ENCODE measurements at places on chromosomes 13 and 19. TPM values are rescaled to one million over a fixed set of nuclear protein-coding genes. Genes with fewer than 3 reads are reported as not detected.

Gene IGFL3
- total RNA-seq, result not detected

DNA sequence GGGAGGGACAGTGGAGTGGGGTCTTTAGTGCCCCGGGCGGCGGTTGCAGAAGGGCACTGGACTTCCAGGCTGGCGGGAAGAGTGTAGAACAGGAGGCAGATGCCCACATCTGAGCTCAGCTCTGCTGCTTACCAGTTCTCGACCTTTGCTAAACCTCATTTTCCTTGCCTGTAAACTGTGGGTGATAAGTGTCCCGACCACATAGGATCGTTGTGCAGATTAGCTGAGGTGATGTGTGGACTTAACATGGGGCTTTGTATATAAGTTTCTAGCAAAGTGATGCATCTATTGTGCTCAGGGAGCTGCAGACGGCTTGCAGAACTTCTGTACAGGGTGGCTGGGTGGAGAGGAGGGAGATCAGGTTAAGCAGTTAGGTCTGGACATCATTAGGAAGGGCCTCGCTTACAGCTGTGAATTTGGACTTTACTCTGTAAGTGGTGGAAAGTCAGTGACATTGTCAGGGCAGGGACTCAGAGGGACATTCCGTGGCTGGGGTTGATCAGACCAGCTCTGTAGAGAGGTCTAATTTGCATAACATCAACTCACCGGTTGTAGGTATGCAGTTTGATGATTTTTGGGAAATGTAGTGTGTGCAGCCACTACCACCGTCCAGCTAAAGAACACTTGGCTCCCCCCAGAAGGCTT lies 70.0 kb downstream of the SPATA13 start:
- DNase-seq, result no peak

Gene ZNF700
- 5.2 TPM for total RNA-seq

DNA sequence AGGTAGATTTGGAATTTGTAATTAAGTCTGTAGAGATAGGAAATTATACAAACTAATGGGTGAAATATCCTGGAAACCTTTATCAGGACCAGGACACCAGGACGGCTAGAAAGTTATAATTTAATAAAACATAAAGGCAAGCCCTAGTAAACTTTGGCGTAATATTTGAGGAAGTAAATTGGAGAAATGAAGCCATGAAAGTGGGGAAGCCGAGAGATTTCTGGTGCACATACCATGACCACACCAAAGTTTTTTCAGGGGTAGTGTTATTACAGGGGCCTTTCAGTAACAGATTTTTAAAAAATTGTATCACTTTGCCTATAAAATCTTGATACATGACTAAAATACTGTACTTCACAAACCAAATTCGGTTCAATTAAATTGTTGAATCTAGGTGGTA lies 54.7 kb upstream of the URAD start:
- no peak for DNase-seq

Gene ZNF90
- total RNA-seq, result 1.2 TPM

Gene FFAR2
- total RNA-seq, result 0.20 TPM

DNA sequence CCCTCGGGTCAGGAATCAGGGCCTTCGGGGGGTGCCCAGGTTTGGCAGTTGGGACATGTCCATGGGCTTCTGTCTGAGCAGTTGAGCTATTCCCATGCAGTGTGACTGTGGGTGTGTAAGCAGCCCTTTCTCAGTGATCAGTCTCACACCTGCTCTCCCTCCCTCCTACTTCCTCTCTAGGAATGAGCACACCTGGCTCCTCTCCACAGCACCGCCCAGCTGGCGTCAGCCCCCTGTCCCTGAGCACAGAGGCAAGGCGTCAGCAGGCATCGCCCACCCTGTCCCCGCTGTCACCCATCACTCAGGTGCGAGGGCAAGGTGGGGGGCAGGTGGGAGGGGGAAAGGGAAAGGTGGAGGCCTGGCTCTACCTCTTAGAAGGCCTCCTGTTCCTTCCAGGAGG lies 25.9 kb downstream of the COMP start:
- no peak for DNase-seq

DNA sequence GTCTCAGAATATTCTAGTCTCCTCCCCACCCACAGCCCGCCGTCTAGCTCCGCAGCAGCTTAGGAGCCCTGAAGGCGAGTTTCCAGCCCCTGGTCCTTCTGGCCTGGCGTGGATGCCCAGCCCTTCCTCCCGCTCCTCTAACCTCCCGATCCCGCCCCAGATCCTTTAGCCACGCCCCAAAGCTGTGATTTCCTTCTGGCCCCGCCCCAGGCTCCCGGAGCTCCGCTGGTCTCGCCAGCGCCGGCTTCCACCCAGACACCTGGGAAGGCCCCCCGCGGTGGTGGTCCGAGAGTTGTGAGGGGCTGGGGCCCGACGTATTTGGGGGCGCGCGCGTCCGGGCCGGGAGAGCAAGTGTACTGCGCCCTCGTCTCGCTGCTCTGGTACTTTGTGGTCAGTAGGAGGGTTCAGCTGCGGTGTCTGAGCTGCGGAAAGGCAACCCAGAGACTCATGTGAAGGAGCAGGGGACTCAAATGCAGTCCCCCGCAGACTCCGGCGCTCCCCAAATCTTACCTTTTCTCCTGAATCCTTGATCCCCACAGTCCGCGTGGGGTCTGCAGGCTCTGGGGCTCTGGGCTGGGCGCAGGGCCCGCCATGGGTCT lies at the start of gene CGB7:
Gene CGB7, minus strand, starts transcription at position 114 of the 599 bp plus-strand sequence. CDS start 2,374 bp downstream, outside the sequence.
- DNase-seq, result peak; percentile 63

Gene RNF113B
- total RNA-seq, result not detected

- DNase-seq, result no peak
Measured at GRCh38 chr19:51342631-51343569, 961 bp upstream of the VSIG10L start.

- no peak for DNase-seq
Measured at GRCh38 chr13:71787414-71787813, 79.6 kb downstream of the DACH1 start.

GRCh38 chr19:40231544-40232424 lies 5.3 kb upstream of the CCNP start:
- DNase-seq, result no peak

Gene TPM4
- total RNA-seq, result 194 TPM
